ENCODE measurements at places on chromosomes 16 and 17. TPM values are rescaled to one million over a fixed set of nuclear protein-coding genes. Genes with fewer than 3 reads are reported as not detected.

Gene PRSS21
- not detected for total RNA-seq

Gene ZNF423
- total RNA-seq = 0.73 TPM

Gene CUEDC1
- total RNA-seq = 4.4 TPM

Gene SDR42E1
- total RNA-seq = 0.40 TPM

Gene CD300C
- total RNA-seq = not detected

Gene OXLD1
- 29.3 TPM for total RNA-seq

Gene CHD9NB
- 1.3 TPM for total RNA-seq

Gene TACO1
- 27.2 TPM for total RNA-seq

Gene FOXC2
- total RNA-seq = 2.3 TPM

Gene KRTAP4-4
- total RNA-seq = not detected

Gene KREMEN2
- total RNA-seq = not detected

Gene CFAP52
- not detected for total RNA-seq

Gene CES1
- total RNA-seq = 0.13 TPM

Gene KRT9
- not detected for total RNA-seq

Gene SARM1
- total RNA-seq = 5.9 TPM

Gene RPL26
- 3,763 TPM for total RNA-seq

Gene SCGB1C2
- total RNA-seq = not detected

Gene ABCC6
- 0.14 TPM for total RNA-seq

Gene TNRC6A
- 49.0 TPM for total RNA-seq
